ENCODE measurements at places on chromosomes 3 and 15.

DNA sequence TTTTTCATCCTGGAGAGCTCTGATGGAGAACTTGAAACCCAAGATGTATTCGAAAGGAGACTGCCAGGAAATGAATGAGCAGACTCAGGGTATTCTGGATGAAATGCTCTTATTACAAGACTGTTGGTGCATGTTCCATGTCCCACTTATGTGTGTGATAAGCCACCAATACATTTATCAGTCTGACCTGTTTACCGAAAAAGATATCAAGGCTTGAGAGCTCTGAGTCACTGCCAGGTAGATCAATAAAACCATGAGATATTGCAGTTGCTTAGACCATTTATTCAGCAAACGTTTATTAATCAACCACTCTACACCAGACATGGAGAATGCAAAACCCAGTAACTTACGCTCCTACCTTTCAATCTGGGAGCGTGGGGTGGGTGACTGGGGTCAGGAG is 17.2 kb downstream of the CEMIP start:
- no peak for DNase-seq

DNA sequence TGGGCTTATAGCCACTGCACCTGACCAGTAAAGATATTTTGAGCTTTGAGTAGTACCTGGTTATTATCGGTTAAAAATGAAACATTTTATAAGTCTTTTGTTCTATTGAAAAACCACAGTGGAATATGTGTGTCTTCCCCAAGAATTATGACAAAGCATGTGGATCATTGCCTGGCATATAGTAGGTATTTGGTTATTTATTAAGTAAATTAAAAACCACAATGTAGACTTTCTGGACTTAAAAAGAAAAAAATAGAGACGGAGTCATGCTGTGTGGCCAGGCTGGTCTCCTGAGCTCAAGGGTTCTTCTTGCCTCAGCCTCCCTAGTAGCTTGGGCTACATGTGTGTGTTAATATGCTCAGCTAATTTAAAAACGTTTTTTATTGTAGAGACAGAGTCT is 43.5 kb downstream of the UBE2E2 start:
- DNase-seq = no peak

DNA sequence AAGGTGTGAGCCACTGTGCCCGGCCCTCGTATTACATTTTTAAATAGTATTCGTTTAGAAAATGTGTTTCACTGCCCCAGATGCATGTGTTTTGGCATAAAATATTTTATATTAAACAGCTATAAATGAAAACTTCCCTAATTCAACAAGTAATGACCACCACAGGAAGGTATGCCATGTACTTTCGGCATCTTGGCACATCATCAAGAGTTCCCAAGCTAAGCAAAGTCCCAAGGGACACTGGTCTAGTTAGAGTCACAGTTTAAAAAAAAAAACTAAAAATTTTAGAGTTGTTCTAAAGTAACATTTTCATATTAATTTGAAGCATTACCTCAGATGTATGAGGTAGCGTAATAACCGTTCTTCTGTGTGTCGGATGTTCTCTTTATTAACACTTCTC is 15.6 kb upstream of the ARPP19 start:
- DNase-seq = no peak

- DNase-seq = peak; percentile 47
These were observed 27.3 kb upstream of the FGD5 start for GRCh38 chr3:14791343-14791945.

- DNase-seq = no peak
These were observed 14.3 kb downstream of the BHLHE40 start for GRCh38 chr3:4993276-4994143.
